Mammary epithelial cell (primary cell): ENCODE measurements at places on chromosomes 4 and X.
A peak's percentile ranks its signal among the peaks of the same experiment; 100 is the strongest.

DNA sequence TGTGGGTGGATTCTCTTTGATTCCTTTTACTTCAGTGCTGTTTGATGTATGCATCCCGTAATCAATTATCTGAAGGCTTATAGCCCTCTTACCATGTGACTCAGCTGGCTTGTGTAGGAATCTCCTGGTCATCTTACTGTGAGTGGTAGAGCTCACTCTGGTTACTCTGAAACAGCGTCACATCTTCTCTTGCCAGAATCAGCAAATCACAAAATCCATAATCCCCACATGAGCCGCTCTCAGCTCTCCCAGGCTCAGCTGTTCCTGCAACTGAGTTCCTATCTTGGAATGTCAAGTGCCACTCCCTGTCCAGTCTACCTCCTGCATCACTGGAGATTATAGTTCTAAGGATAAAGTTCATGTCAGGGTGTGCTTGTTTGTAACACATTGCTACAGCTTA is 278.0 kb downstream of the FBXO8 start:
- DNase-seq = no peak

- DNase-seq = no peak
Measured at GRCh38 chr4:130163701-130164100, 1067.7 kb downstream of the C4orf33 start.

DNA sequence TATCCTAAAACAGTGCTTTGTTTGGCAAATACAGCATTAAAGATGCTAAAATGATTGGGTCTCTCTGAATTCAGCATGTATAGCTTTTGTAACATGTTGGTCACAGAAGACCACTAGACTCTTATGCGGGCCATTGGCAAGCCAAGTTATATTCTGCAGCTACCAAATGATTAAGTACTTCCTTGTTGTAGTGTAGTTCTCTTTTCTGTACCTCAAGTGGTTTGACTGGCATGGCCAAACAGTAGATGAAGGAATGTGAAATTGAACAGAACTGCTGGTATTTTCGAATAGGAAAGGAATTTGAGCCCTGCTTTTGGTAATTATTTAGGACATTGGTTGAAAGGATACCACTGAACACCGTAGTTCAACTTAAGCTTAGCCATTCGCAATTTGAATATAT is 193.9 kb upstream of the GPC4 start:
- DNase-seq = no peak

- no peak for DNase-seq
Measured at GRCh38 chrX:135382260-135382659, 39.5 kb upstream of the SMIM10L2A start.

- DNase-seq = no peak
Measured at GRCh38 chrX:131549011-131549410, 5.1 kb downstream of the OR13H1 start.

GRCh38 chr4:125770814-125771398 is 456.2 kb downstream of the FAT4 start:
- no peak for DNase-seq

GRCh38 chrX:118751950-118752783 is 24.8 kb downstream of the IL13RA1 start:
- DNase-seq = peak; percentile 62

GRCh38 chrX:77298790-77299189 is 148.4 kb upstream of the FGF16 start:
- no peak for DNase-seq

- no peak for DNase-seq
Measured at GRCh38 chr4:56215141-56215783, 172.0 kb downstream of the AASDH start.

- peak; percentile 23 for DNase-seq
Measured at GRCh38 chr4:78951862-78952472, 12.7 kb upstream of the PAQR3 start.

GRCh38 chr4:142347241-142347640 is 498.9 kb downstream of the INPP4B start:
- peak; percentile 70 for DNase-seq

DNA sequence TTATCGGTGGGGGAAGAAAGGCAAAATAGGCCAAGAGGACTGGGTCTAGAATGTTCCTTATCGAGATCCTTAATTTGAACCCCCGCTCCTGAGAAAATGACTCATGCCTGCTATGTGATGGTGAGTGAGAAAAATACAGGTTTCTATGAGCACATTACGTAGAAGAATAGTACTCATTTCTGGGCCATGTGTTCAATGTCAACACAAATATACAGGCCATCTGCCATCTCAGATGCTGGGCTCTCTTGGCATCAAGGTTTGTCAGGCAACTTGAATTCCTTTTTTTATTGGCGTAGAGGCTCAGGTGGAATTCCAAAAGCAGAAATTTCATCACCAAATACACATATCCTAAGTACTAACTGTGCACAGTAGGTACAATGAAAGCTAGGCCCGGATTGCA is 81.4 kb upstream of the TRIM2 start:
- no peak for DNase-seq

GRCh38 chr4:5338531-5338930 is 287.3 kb downstream of the STK32B start:
- no peak for DNase-seq

DNA sequence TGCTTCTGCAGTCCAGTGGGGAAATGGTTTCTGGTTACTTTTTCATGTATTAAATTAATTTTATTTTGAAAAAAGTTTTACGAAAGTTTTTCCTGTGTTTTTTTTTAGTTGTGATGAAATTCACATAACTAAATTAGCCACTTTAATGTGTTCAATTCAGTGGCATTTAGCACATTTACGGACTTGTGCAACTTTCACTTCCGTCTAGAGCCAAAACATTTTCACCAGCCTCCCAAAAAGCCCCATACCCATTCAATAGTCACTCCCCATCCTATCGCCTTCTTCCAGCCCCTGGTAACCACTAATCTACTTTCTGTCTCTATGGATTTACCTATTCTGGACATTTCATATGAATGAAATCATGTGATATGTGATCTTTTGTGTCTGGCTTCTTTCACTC is 22.8 kb upstream of the TBL1X start:
- DNase-seq = no peak

GRCh38 chrX:45557387-45557786 is 356.7 kb upstream of the DIPK2B start:
- DNase-seq = peak; percentile 25

GRCh38 chrX:87338510-87338909 is 179.1 kb upstream of the KLHL4 start:
- peak; percentile 15 for DNase-seq

- no peak for DNase-seq
Measured at GRCh38 chr4:65880594-65880993, 210.3 kb upstream of the EPHA5 start.

DNA sequence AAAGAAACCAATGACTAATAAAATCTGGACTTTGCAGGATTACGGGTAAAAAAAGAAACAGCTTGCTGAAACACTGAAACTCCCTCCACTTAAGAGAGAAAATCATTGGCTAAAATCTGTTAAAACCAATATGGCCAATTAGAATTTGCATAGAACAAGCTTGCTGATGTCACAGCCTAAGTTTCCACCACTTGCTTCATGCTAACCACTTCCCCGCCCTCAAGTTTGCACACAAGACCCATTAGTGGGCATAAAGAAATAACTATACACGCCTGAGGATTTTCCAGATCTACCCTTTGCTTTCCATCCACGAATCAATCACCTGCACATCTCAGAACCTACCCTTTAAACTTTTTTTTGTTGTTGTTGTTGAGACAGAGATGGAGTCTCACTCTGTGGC is 42.7 kb upstream of the PHEX start:
- no peak for DNase-seq

GRCh38 chr4:176342384-176342783 is 22.6 kb downstream of the SPCS3 start:
- no peak for DNase-seq

- peak; percentile 11 for DNase-seq
Measured at GRCh38 chrX:46381630-46382029, 163.6 kb downstream of the ZNF674 start.
